ENCODE measurements at places on chromosomes 6 and 20.

DNA sequence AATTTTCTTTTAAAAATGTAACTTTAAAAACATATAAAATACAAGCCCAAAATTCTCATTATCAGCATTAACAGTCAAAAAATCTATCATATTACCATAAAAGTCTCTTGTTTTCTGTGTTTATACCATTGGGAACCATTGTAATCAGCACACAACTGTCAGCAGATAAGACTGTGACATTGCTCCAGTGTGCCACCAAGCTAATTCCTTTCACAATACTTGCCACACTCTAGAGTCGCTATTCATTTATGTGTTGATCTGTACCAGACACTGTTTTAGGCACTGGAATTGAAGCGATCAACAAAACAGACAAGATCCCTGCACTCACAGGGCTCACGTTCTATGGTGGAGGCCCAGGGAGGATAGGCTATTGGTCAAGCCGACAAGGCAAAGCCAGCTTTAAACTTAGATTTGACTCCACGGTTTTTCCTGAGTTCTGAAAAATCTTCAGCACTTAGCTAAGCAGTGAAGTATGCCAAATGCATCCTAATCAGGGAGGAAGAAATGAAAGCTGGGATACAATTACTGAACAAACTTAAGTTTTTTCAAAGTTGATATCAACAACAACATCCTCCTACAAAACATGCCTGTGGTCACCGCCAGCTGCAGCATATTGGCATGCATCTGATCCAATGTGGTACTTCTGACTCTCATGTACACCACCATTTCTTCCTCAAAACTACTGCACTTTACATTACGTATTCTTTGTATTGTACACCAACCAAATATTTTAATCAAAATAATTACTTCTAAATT is 60.5 kb downstream of the GMDS start:
- DNase-seq = no peak

DNA sequence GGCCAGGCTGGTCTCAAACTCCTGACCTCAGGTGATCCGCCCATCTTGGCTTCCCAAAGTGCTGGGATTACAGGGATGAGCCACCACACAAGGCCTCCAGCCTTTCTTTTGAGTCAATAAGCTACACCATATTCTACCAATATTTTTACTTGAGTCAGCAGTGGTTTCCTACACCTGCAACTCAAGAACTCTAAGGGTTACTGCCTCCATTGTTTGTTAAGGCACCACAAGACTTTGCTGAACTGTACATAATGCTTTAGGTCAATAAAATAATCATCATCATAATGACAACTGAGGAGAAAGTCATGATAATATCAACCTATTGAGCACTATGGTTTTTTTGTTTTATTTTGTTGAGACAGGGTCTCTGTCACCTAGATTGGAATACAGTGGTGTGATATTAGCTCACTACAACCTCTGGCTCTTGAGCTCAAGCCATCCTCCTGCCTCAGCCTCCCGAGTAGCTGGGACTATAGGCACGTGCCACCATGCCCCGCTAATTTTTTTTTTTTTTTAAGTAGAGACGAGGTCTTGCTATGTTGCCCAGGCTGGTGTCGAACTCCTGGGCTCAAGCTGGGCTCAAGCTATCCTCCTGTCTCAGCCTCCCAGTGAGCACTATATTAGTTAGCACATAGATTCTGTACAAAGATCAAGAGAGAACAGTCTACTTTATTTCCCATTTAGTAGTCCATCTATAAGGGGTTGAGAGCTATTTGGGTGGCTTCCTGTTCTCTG is 34.9 kb upstream of the ZMYND8 start:
- no peak for DNase-seq

GRCh38 chr6:25735261-25735660 is 19.3 kb upstream of the SLC17A4 start:
- no peak for DNase-seq

DNA sequence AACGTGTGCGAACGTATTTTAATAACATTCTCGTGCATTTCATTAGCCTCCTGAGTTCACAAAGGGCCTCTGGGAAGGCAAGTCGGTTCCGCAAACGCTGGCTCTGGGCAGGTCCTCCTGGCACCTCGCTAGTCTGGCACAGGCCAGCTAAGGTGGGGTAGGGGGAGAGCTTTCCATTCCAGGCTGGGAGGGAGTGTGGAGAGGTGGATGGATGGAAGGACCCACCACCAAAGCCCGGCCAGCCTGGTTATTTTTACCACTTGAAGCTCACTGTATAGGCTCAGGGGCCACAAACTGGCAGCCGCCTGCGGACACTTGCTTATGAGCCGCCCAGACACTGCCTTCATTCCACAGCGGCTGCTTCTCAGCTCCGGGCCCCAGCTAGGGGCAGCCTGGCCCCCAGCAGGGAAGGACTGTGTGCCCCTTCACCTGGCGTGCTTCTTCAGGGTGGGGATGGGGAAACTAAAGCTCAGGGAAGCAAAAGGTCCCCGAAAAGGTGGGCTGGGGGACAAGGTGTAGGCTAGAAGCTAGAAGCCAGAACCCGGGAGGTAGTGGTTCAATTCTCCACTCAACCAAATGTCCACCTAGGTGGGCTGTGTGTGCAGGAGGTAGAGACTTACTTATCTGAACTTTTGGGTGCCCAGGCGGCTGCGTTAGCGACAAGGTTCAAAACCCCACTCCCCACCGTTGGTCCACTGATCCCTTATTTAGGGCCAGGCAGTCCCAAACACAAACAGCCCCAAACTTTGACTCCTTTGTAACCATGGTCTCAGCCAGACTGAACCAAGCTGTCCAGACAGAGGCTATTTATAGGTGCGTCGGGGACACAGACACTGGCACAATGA is 1.7 kb downstream of the PMEPA1 start:
- DNase-seq = no peak

Data from SK-N-DZ (cell line).